ENCODE measurements at places on chromosomes 1 and 21.
A peak's percentile ranks its signal among the peaks of the same experiment; 100 is the strongest.

DNA sequence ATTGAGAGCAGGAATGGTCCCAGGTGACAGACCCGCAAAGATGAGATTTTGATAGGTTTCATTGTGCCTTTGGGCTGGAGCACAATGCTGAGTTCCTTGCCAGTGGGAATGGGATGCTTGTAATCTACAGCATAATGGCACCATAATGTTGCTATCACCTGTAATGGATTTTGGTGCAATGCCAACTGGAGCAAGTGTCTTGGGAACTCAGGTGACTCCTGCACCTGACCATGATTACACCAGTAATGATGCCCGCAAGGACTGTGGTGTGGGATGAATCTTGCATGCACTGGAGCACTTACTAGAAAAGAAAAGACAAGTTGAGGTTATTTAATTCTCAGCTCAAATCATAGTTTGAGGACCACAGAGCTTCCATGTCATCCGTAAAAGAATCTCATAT lies 96.7 kb downstream of the PTPRU start:
- DNase-seq = no peak

DNA sequence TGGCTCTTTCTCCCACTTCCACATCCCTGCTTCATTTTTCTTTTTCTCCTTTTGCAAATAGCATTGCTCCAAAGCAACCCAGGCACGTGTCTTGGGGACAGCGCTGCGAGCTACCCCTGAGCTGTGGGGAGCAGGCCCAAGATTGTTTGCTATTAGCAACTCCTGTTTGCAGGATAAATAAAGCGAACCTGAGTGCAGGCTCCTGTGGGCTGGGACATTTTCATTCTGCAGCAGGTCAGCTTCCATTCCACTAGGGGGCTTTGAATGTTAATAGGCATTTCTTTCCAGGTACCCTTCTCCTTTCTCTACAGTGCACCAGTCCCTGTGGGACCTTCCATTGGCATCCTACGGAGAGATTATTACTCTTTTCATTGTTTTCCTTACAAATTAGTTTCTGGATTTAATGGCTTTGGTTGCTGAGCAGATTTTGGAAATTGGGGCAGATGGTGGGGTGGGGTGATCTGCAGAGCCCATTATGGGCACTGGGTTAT lies 54.0 kb downstream of the OLFML3 start:
- peak; percentile 75 for DNase-seq

DNA sequence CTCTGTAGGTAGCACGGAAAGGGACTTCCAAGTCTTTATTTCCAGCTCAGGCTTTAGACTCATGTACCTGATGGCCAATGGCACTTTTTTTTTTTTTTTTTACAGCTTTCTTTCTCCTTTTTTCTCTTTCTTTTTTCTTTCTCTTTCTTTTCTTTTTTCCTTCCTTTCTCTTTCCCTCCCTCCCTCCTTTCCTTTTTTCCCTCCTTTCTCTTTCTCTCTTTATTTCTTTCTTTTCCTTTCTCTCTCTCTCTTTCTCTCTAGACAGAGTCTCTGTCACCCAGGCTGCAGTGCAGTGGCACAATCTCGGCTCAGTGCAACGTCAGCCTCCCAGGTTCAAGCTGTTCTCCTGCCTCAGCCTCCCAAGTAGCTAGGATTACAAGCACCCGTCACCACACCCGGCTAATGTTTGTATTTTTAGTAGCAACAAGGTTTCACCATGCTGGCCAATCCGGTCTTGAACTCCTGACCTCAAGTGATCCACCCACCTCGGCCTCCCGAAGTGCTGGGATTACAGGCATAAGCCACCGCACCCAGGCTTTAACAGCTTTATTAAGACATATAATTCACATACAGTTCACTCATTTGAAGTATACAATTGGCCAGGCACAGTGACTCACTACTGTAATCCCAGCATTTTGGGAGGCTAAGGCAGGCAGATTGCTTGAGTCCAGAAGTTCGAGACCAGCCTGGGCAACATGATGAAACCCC lies 5.1 kb upstream of the DCAF8 start:
- no peak for DNase-seq

DNA sequence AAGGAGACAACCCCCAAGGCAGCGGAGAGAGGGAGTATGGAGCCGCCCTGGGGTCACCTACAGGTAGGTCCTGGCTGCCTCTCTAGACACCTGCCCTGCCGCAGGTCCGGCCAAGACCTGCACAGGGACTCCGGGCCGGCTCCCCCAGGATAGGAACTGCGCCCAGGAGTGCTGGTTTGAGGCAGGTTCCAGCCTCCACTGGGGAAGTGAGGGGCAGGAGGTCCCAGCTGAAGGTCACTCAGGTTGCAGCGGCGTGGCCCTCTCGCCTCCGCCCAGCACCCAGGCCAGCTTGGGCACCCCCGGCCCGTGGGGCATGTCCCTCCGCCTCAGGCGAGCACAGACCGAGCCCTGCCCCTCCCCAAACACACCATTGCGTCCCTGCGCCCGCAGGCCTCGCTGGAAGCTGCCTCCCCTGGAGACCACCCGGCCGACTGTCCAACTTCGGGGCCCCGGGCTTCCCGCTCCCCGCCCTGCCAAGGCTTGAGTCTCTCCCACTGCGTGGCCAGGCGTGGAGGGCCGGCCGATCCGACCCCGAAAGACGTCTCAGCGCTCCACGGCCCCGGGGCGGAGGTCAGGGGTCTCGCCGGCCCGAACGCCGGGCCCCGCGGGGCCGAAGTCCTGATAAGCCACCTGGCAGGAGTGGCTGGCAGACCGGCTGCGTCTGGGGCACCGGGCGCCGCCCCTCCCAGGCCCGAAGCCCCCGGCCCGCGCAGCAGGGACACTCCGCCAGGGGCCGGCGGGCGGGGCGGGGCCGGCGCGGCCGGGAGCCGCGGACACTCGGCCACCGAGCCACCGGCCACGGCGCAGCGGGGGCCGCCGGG lies 1.4 kb upstream of the SKI start:
- DNase-seq = no peak

DNA sequence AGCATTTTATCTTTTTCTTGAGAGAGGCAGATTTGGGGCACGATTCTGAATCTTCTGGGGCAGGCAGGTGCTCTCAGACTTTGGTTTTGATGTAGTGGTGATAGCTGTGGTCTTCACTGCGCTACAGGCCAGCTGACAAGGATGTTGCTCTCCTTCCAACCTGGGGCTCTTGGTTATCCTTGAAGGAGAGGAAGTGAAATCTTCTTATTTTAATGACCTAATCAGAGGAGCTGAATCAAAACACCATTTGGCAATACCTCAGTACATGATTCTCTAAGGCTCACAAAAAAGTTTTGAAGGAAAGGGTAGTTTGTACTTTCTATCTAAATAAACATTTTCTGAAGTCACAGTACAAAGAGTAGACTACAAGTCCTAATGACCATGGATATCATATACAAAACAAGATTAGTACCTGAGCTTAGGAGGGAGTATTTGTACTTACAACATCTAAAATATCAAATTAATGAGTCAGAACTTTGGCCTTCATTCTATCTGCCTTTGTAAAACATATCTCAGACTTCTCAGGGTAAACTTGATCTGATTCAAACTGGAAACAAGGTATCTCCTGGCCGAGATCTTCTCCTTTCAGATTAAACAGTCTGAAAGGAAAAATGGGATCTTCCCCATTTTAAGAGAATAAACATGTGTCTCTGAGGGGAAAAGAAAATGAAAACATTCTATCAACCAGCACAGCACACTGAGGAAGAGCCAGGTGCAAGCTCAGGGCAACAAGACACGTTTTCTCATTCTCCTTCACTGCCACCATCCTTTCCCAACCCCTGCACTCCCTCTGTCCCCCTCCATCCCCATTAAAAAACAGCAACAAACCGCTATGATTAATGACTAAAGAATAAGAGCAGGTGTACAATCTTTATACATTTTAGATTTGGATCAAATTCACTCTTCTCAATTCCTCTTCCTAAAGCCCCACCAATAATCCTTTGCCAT lies 69.2 kb downstream of the SH3GLB1 start:
- no peak for DNase-seq

GRCh38 chr1:27388337-27389005 lies 4.0 kb upstream of the GPR3 start:
- DNase-seq = peak; percentile 83

GRCh38 chr1:199741586-199741985 lies 285.9 kb upstream of the NR5A2 start:
- no peak for DNase-seq

- no peak for DNase-seq
Measured at GRCh38 chr1:61078618-61079295, 3.6 kb upstream of the NFIA start.

DNA sequence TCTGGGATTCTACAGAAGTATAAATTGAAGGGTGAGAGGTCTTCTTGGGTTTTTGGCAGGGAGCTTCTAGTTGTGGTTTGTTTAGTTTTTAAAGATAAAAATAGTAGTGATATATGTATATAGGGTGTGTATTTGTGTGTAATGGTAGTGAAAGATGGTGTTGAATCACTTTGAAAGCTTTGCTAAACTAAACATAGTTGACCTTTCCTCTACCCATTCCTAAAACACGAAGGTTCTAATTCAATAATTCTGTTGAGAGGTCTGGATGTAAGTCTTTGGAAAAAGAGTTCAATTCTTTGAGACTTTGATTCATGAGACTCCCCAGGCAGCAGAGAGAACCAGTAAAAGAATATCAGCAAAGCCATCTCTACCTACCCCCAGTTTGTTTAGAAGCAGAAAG lies 247.9 kb upstream of the DUSP10 start:
- no peak for DNase-seq

DNA sequence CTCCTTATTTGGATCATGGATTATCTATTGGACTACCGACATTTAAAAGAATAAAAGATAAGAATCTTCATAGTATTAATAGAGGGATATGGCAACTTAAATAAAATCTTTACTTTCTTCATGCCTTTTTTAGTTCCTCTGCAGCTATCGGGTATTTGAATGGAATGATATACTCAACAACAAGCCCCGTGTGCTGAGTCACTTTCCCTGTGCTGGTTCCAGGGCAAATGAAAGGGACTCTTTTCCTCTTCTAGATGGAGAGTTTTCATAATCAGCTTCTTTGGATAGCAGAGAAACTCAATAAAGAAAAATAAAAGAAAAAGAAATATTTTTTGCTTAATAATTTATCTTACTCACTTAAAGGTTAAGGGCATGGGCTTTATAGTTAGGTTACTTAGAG lies 213.7 kb downstream of the LRRC40 start:
- DNase-seq = no peak

GRCh38 chr1:113835686-113836290 lies 23.5 kb upstream of the RSBN1 start:
- no peak for DNase-seq

- peak; percentile 35 for DNase-seq
Measured at GRCh38 chr1:159829822-159830465, 3.3 kb downstream of the SLAMF8 start.

- DNase-seq = no peak
Measured at GRCh38 chr1:88780485-88780884, 96.4 kb downstream of the PKN2 start.

- peak; percentile 77 for DNase-seq
Measured at GRCh38 chr1:159823406-159823805, 3.3 kb upstream of the SLAMF8 start.

GRCh38 chr1:181185461-181185860 lies 97.0 kb downstream of the IER5 start:
- no peak for DNase-seq

DNA sequence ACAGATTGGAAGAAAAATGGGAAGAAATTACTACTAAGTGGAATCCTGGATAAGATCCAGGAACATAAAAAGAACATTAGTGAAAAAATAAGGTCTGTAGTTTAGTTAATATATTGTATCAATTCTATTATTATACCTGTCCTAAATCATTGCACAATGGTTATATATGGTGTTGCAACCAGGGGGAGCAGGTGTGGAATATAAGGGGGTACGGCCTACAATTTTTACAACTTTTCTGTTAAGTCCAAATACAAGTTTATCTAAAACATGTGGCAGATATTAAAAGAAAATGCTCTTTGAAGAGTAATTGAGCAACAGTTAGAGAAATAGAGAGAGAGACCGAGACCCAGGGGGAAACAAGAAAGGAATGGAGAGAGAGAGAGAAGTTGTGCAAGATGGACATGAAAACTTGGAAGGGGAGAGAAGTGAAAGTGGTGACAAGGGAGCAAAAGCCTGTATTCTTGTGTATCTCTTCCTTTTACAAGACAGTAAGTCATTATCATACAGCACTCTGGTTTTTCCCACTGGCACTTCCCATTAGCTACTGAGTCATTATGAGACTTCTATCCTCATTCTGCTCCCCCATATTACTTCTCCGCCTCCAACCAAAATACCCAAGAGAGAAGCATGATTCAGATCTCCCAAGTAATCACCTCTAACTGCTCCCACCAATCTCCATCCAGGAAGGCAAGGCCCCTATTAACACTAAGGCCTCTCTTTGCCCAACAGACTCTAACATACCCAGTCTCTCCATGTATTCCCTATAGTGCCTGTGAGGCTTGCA lies 22.3 kb upstream of the TRAF3IP3 start:
- no peak for DNase-seq

DNA sequence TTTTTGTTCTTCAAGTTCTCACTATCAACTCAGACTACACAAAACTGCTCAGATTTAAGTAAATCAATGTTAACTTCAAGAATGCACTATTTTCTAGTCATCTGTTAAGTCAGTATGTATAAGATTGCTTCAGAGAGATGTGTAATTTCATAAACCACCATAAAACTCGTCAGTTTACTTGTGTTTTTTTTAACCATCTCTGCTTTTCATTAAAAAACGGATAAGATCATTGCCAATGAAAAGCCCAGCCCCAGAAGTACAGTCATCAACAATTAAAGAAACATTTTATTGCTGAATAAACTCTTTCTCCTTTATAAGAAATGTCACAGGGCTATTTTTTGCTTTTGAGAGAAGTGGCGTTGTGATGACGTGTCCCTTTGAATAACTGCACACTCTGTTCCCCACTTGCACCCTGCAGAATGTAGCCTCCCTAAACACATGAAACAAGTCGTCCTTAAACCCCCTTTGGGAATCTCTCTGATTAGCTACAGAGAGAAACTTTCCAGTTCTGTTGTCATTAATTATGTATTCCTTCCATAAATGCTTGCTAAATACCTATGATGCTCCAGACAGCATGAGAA lies 202.7 kb upstream of the FOXD3 start:
- no peak for DNase-seq

DNA sequence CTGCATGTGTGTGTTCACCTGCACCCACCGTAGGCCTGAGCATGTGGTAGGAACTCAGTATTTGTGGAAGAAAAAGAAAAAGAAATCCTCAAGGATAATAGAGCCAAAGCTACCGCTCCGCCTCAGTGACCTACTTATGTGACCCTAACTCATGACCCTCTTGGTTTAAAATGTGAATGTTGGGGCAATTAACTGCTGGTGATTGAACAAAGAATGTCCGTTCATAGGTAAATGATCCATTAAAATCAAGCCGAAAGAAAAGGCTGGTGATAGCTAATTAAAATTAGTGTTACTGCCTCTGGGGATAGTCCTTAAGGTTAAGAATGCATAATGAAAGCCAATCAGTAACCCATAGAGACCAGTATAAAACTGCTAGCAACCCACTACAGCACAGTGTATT lies 98.1 kb downstream of the PRDM2 start:
- DNase-seq = no peak

GRCh38 chr1:38743184-38743583 lies 116.4 kb downstream of the RRAGC start:
- no peak for DNase-seq

GRCh38 chr1:179968994-179969919 lies 14.6 kb downstream of the CEP350 start:
- no peak for DNase-seq
